ENCODE measurements at places on chromosomes 4 and X. TPM values are rescaled to one million over a fixed set of nuclear protein-coding genes. Genes with fewer than 3 reads are reported as not detected.

DNA sequence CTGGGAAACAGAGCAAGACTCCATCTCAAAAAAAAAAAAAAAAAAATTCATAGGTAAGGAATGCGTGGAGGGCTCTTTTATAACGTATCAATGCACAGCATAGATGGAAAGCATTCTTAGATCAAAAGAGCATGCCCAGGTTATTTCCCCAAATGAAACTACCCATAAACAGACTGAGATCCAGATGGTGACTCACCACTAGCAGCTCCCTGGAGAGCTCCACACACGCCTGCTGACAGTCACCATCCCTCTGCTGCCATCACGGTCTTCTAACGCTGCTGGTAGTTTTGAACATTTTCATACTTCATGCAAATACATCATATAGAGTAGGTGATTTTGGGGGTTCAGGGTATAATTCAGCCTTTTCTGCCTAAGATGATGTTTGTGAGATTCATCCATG lies 136.9 kb downstream of the ASMT start:
- DNase-seq: peak; percentile 85

DNA sequence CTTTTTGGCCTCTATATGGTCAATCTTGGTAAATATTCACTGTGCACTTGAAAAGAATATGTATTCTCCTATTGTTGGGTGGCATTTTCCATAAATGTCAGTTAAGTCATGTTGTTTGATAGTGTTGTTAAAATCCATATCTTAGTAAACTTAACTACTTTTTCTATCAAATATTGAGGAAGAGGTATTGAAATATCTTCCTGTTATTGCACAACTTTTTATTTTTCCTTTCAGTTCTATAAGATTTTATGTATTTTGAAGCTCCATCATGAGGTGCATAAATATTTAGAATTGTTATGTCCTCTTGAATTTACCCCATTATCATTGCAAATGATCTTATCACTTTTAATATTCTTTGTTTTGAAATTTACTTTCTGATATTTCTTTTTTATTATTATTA lies 3.4 kb downstream of the GK2 start:
- no peak for DNase-seq

GRCh38 chr4:15547392-15547791 lies 77.7 kb downstream of the CC2D2A start:
- DNase-seq: no peak

- DNase-seq: no peak
Observed at GRCh38 chr4:46594661-46595060, 204.7 kb upstream of the GABRA2 start.

- no peak for DNase-seq
Observed at GRCh38 chrX:65697211-65697641, 29.8 kb downstream of the MSN start.

GRCh38 chr4:20883677-20884076 lies 183.4 kb downstream of the PACRGL start:
- no peak for DNase-seq

DNA sequence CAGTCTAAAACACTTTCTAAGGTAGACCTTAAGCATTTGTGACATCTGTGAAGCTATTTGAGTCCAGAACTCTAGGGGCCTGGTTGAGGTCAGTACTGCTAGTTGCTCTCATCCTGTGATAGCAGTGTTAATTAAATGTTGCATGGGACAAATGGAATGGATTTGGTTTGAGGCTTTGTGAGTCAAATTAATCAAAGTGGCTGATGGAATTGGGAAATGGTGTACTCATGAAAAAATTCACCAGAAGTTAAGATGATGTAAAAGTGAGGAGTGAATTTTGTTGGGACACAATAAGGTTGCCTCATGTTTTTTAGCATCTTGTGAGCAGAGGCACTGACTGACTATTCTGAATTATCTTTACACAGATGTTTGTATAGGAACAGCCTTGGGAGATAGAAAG lies 99.2 kb upstream of the ARSJ start:
- peak; percentile 0 for DNase-seq

- no peak for DNase-seq
Observed at GRCh38 chr4:18930487-18930886, 908.9 kb upstream of the LCORL start.

DNA sequence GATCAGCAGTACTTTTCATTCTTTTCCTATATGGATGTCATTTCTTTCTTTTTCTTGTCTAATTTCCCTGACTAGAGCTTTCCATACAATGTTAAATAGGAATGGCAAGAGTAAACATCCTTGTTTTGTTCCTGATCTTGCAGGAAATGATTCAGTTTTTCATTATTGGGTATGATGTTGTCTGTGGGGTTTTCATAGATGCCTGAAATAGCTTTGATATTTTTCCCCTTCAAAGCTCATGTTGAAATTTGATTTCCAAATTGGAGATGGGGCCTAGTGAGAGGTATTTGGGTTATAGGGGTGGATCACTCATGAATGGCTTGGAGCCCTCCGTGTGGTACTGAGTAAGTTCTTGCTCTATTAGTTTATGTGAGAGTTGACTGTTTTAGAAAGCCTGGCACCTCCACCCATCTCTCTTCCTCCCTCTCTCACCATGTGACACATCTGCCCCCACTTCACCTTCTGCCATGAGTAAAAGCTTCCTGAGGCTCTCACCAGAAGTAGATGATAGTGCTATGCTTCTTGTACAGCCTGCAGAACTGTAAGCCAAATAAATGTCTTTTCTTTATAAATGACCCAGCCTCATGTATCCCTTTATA lies 22.3 kb upstream of the VSIG1 start:
- no peak for DNase-seq

DNA sequence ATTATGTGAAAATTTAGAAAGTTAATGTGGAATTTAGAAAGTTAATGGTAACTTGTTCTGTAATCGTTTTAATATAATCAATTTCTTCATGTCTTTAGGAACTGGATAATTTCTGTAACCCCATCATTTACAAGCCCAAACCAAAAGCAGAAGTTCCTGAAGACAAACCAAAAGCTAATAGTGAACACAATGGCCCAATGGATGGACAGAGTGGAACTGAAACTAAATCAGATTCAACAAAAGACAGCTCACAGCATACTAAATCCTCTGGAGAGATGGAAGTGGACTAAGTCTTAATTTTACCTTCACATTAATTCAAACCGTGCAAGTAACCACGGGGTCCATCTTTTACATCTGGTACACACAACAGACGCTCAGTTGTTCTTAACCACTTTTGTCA lies 48.1 kb upstream of the PLK4 start:
- no peak for DNase-seq

DNA sequence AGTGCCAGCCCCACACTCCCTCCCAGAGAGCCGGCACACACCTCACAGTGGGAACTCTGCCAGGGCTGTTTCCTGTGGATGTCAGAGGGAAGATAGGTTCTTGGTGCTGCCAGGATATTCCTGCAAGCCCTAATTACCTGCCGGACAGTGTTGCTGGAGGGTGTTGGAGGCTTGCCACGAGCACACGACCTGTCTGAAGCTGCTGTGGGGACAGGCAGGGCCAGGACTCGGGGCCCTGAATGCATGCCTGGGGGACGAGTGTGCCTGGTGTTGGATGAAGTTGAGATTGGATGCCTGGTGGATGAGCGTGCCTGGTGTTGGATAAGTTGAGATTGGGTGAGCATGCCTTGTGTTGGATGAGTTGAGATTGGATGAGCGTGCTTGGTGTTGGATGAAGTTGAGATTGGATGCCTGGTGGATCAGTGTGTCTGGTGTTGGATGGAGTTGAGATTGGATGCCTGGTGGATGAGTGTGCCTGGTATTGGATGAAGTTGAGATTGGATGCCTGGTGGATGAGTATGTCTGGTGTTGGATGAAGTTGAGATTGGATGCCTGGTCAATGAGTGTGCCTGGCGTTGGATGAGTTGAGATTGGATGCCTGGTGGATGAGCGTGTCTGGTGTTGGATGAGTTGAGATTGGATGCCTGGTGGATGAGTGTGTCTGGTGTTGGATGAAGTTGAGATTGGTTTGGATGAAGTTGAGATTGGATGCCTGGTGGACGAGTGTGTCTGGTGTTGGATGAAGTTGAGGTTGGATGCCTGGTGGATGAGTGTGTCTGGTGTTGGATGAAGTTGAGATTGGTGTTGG lies 23.2 kb upstream of the UVSSA start:
- DNase-seq: peak; percentile 87

DNA sequence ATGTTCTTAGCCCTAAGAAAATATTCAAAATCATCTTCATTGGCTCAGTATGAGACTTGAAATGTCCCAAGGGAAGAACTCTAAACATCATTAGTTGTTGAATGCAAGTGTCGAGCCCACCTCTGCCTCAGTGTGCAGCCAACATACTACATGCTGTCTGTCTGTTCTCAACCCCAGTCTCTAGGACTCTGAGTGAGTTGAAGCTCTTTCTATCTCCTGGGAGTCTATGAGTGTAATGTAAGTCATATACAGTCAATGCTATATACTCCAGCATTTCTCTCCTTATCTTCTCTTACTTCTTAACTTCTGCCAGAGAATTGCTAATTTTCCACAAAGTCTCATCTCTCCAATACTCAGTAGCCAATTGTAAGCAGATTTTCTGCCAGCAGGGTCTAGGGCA lies 61.3 kb downstream of the SPATA18 start:
- DNase-seq: no peak

DNA sequence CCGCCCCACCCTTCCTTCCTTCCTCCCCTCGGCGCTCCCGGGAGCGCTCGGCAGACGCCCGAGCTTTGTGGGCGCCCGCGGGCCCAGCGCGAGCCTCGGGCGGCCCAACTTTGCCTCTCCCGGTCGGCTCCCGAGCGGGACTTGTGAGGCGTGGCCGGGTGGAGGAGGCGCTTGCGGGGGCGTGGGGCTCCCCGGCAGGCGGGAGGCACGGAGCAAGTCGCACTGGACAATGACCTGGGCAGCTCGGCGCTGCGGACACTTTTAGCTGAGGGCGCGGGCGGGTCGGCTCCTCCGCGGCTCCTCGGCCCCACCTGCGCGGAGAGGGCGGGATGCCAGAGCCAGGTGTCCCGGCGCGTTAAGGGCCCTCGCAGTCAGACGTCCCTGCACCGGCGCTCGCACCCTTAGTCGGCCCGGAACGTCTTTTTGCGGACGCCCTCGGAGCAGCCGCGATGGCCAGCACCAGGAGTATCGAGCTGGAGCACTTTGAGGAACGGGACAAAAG lies 385 bp downstream of the DCLK2 start:
- DNase-seq: peak; percentile 25

- DNase-seq: no peak
Observed at GRCh38 chr4:79088946-79089691, 149.9 kb upstream of the PAQR3 start.

GRCh38 chr4:37771771-37772170 lies 54.7 kb upstream of the PGM2 start:
- no peak for DNase-seq

DNA sequence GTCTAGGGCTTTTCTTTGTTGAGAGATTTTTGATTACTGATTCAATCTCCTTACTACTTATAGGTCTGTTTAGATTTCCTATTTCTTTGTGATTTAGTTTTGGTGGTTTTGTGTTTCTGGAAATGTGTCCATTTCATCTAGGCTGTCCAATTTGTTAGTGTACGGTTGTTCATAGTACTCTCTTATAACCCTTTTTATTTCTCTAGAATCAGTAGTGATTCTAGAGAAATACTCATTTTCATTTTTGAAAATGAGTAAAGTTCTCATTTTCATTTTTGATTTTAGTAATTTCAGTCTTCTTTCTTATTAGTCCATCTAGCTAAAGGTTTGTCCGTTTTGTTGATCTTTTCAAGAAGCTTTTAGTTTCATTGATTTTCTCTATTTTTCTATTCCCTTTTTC lies 7.5 kb downstream of the IL13RA1 start:
- DNase-seq: no peak

- no peak for DNase-seq
Observed at GRCh38 chr4:159484864-159485263, 382.0 kb downstream of the RAPGEF2 start.

DNA sequence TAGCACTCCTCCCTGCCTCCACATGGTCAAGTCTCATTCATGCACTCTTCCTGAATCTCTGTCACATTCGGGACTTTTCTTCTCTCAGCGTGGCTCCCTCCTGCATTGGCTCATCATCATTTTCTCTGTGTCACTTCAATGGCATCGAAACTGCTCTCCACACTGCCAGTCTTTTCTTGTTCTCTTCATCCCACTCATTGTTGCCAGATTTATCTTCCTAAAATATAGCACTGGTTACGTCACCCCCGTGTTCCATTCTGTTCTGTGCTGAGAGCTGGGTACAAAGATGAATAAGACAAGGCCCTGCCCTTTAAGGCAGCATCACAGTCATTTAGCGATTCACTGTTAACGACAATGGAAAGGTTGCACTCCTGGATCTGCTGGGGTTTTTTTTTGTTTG lies 174.4 kb upstream of the TBC1D9 start:
- DNase-seq: no peak

DNA sequence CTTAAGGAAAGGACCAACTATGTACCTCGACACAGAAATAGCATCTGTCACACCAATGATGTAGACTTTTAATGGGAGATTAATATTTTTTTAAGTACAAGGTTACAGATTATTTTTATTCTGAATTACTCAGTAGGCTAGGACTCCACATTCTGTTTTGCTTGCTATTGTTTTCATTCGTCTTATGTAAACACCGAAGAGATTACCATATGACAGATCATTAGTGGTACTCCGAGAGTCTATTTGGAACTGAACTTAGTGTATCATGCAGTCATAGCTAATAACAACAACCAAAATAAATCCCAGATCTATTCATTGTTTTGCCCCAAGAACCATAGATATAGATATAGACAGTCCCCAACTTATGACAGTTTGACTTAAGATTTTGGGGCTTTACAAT lies 139.7 kb upstream of the SPRY1 start:
- DNase-seq: no peak

DNA sequence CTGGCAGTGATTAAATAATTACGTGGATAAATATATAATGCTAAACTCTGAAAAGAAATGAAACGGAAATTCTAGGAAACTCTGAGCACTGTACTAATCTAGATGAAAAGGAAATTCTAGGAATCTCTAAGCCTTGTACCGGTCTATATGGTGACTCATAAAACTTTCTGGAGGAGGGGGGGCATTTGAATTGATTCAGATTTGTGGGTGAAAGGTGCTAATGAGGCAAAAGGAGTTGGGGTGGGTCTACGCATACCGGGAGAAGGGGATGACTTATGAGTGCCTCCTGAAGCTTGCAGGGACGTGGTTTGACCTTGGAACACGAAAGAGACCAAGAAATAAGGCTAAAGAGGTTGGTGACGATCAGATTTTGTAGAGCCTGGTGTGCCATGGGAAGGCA lies 151.7 kb upstream of the CASK start:
- DNase-seq: no peak

- DNase-seq: no peak
Observed at GRCh38 chr4:94334962-94335361, 7.7 kb downstream of the HPGDS start.

- no peak for DNase-seq
Observed at GRCh38 chr4:86926435-86927086, 8.2 kb upstream of the AFF1 start.

GRCh38 chrX:47212381-47213293 lies 5.8 kb upstream of the CDK16 start:
- no peak for DNase-seq

The CFAP99 gene
- not detected for total RNA-seq

The CXCL5 gene
- not detected for total RNA-seq

The MXRA5 gene
- total RNA-seq: 1.1 TPM

The CT45A10 gene
- total RNA-seq: not detected

The CT55 gene
- 1.5 TPM for total RNA-seq

The XG gene
- not detected for total RNA-seq

The SPINK2 gene
- not detected for total RNA-seq

The USP17L17 gene
- total RNA-seq: not detected

The PGRMC1 gene
- total RNA-seq: 79.5 TPM

The ARFIP1 gene
- 52.6 TPM for total RNA-seq

The CABS1 gene
- not detected for total RNA-seq

The SMR3B gene
- not detected for total RNA-seq

All from A172 (cell line).